ENCODE measurements at places on chromosomes 11 and 22.

DNA sequence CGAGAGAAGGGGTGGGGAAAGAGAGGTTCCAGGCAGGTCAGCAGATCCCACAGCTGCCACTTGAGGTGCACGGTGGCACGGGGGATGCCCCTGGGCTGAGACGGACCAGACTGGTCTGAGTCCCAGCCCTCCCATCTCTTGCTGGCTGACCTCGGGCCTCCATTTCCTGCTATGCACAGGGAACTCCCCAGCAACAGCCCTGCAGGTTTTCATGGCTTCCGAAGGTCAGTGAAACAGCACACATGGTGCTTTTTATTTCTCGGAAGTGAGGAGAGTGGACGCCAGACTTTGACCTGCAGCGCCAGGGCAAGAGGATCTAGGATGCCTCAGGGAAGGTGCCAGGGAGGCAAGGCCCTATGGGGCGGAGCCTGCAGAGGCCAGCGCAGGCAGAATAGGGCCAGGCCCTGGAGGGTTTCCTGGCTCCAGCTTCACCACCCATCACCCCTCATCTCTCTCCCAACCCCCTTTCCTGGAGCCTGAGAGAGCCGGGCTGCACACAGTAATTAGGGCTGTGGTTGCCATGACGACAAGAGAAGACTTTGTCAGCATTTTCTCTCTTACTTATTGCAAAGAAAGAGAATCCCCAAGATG lies 29.5 kb downstream of the SLC22A12 start:
- DNase-seq: no peak

DNA sequence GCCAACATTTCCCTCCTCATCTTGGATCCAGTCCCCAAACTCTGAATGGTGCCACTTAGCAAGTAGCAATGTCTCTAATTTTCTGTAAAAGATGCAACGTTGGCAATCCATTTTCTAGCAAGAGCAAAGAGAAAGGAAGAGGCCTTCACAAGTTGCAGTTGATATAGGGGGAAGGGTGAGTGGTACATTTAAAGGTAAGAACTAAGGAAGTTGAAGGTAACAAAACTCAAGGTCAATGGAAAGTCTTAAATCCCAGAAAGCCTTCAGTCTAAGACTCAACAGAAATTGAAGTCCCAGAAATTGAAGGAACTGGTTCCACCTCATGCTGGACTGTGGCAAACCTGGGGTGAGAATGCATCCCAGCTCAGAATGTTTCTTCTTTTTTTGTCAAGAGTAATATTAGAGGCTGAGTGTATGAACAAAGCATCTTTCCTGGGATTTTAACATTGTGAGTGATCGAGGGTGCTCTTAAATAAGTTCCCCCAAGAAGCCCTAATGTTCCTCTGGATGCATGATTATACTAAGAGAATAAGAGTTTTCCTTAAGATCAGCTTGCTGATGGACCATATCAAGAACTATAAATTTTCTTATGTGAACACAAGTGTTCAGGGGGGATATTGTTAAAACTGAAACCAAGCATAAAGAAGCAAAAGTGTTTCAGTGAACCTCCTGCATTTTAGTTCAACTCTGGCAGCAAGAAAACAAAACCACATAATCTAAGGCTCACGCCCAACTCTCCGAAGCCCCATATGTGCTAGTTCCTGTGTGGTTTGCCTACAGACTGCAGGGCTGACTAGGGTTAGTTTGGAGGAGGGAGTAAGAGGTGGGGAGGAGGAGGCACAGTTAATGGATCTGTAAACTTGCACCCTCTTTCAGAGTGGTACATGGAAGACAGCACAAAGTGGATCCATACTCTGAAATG lies at the start of gene GRAP2:
TSS of gene GRAP2 (plus strand) at position 779 of the 922 bp plus-strand sequence. CDS start 46,023 bp downstream, outside the sequence.
- DNase-seq: no peak

DNA sequence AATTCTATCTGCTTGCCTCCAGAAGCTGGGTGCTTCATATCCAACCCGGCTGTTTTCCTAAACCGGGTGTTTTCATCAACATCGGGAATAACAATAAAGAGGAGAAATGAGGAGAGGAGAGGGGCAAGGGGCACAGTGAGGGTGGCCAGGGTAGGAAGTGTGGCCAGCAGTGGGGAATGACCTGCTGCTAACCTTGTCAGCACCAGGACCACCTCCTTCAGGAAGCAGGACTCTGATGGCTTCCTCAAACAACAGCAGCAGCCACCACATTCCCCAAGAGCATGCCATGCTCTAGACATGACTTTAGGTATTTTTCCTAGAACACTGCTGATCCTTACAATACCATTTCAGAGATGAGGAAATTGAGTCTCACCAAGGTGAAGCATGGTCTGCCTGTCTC lies 52.4 kb downstream of the TPBGL start:
- no peak for DNase-seq

DNA sequence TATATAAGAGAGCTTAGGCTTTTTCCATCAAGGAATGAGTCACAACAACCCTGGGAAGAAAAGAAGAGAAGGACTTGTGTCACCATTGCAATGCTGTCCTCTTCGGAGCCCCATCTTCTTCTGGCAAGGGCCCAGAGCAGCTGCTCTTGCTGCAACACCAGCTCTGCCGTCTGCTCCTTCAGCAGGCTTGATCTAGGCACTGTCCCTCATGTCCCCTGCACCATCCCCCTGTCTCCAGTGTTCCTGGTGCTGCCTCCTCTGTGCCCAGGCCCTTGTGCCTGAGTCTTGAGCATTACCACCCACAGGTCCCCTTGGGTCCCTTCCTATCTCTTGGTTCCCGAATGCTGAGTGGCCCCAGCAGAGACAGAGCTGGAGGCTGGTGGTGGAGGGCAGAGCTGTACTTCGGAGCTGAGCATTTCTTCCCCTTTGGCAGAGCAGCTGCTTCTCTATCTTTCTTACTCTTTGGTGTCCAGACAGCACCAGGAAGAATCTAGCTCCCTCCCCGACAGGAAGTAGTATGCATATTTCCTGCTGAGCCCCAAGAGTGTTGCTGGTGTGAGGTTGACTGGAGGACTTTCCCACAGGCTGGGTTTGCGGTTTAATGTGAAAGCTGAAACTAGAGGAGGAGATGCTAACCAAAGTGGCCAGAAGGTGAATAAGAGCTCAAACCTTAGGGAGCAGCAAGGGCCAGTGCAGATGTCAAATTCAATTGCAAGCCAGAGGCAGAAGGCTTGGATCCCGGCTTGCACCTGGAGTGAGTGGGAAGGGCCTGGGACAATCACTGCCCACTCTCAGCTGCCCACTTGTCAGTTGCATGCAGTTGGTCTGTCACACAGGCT lies 27.8 kb downstream of the WEE1 start:
- DNase-seq: peak; percentile 76

- DNase-seq: peak; percentile 30
Observed at GRCh38 chr11:59551659-59552521, 40.6 kb downstream of the OR4D9 start.

- DNase-seq: no peak
Observed at GRCh38 chr11:89489930-89490329, 1.2 kb downstream of the NOX4 start.

GRCh38 chr11:7307836-7308235 lies 56.1 kb downstream of the SYT9 start:
- DNase-seq: peak; percentile 2

DNA sequence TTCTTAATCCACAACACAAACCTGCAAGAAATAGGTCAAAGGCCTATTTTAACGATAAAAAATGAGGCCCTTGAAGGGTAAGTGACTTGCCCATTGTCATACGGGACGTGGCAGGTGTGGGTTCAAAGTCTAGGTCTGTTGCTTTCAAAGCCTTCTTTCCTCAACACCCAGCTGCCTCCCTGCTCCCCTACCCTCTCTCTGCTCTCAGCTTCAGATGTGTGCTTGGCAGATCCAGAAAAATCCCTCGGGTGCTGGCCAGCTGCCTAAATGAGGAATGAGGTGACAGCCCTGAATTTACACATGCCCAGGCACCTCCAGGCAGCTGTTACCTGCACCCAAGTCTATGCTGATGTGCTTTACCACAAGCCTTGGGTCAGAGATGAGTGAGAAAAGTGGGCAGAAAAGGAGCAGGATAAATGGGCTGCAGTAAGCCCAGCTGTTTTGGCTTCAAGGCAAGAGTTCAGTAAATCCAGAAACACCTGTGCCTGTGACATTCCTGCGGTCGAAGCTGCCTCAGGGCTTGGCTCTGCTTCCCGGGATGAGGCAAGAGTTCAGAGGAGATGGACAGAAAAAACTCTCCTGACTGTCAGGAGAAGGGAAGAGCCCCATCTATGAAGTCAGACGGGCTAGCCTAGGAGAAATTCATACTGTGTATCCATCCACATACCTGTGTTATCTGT lies 49.9 kb upstream of the LDLRAD3 start:
- no peak for DNase-seq

DNA sequence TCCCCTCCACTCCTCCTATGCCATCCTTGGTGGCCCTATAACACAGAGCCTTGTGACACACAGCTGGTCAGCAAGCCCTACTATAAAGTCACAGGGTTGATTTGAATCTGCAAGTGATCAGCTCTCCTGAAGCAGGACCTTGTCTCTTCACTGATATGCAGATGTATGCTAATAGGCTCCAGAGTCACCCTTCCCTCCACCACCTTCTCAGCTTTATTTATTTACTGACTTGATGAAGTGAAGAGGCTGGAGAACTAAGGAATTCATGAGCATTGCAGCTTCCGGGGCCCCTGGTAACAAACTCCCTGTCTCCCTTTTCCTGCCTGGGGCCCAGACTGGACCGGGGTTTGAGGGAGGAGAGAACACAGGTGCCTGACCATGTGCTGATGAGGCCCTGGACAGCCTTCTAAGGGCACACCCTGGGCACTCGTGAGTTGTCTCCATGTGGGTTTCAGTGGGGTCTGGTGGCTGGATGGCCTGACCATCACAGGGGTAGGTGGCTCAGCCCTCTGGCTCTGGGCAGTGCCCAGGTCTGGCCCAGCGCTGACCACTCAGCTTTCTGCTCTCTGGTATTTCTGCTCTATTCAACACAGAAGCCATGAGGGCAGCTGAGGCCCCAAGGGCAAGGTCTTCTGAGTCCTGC lies 307.5 kb downstream of the NTM start:
- no peak for DNase-seq

DNA sequence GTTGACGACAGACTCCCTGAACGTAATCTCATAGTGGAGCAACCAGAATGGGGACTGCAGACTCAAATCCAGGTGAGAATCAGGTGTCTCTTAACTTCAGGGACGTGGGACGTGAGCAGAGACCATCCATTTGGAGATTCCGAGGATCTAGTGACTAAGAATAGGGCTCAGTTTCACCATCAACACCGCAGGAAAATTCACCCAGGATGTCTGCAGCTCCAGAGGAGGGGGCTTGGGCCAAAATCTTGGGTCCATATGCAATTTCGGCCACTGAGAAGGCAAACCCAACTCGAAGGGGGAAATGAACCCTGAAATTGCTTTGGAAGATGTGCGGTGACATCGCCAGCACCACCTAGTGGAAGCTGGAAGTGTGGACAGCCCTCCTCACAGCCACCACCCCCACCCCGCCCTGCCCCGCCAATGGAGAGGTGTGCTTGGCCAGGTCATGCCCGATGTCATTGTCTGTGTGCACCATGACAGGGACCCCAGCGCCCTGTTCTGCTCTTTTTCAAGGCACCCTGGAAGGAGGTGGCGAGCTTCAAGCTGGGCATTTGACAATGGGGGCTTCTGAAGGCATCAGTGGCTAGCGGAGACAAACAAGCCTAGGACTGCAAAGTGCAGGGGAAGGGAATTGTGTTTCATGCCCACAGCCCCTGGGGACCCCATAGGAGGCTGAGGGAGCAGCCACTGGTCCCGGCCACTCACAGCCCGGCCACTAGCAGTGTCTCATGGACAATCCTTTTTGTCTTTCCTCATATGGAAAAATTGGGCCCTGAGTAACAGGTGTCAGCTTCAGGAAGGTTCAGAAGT lies 24.8 kb downstream of the APOL1 start:
- peak; percentile 54 for DNase-seq

- DNase-seq: no peak
Observed at GRCh38 chr11:27227736-27228135, 135.3 kb downstream of the CCDC34 start.

- DNase-seq: no peak
Observed at GRCh38 chr11:119788911-119789560, 60.0 kb upstream of the NECTIN1 start.

- DNase-seq: no peak
Observed at GRCh38 chr11:40100781-40101180, 1358.7 kb downstream of the LRRC4C start.
